Stimulated activated naive CD8-positive, alpha-beta T cell treated with anti-CD3 and anti-CD28 coated beads, Interleukin-15, amount 100 ng/mL, for 72 hours (primary cell): ENCODE measurements at places on chromosomes 6 and 20.

DNA sequence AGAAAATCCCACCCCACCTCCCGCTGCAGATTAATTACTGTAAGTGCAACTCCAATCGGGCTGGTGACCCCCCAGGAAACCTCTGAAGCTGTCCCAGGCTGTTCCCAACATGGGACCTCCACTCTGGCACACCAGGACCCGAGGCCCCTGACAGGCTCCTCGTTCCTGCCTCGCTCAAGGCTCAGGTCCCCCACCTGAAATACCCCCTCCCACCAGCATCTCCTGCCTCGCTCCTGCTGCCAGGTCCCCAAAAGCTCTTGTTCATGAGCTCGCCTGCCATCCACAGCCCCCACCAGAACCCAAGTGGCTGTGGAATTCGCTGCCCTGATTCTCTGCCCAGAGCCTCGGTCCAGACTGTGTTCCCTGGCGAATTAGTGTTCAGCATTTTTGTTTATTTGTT lies 26.1 kb downstream of the NPEPL1 start:
- DNase-seq, result no peak

DNA sequence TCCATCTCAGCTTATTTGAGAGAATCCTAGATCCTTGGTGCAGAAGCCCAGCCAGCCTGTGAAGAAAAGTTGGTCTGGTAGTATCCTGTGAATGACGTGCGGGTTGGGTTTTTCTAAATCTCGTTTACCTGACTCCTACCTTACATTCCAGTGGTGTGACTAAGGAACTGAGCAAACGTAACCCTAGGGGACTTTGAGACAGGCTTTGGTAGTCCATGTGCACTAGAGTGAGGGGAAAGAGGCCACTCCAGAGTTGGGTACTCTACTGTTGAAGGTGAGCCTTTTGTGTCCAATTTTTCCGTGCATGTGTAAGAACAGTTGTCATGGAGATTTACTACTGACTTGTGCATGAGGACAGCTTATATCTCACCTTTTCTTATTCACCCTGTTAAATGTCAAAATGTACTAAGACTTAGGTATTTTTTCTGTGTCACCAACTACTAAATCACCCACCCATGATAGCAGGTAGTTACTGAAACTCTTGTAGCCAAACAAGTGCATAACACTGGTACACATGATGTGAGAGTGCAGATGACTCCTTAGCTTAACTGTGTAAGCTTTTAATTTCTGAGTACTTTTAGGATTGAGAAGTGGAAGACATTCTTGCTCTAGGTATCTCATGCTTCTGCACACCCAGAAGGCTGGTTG lies 26.3 kb upstream of the PLCG1 start:
- DNase-seq, result no peak

DNA sequence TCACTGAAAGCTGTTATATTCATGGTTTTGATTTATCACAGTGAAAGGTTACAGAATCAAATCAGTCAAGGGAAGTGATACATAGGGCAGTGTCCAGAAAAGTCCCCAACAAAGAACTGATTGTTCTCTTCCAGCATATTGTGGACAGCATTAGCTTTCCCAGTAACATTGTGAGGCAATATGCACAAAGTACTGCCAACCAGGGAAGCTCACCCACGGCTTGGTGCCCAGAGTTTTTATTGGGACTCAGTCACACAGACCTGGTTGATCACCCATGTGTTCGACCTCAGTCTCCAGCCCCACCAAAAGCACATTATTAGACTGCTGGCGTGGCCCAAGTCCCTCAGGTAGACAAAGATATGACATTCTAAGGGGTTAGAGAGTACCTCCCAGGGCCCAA lies 76.0 kb downstream of the LCA5 start:
- DNase-seq, result no peak

GRCh38 chr6:152723398-152723797 lies 25.7 kb downstream of the MYCT1 start:
- no peak for DNase-seq
